ENCODE measurements at places on chromosomes 12 and 14.

- DNase-seq = no peak
Observed at GRCh38 chr12:810671-811415, 58.5 kb downstream of the WNK1 start.

GRCh38 chr14:21415329-21415728, 31.5 kb upstream of the SUPT16H start:
- no peak for DNase-seq

GRCh38 chr14:96920820-96921219, 123.6 kb downstream of the VRK1 start:
- no peak for DNase-seq

DNA sequence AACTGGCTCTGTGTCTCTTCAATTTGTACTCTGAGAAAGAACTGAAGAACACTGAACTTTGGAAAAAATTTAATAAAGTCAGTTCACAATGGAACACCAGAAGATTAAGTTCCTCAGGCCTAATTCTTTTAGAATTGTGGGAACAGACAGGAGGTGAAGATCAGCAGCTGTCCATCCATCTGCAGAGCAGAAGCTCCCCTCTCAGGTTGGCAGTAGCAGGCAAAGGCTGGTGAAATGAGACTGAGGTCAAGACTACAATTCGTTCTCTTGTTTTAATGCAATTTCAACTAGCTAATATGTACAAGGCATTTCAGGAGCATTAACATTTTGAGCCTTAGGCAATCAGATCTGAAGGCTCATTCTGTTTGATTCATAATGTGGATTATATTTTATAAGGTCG, 10.3 kb upstream of the TRHDE start:
- DNase-seq = no peak

GRCh38 chr14:50109342-50109741, 7.0 kb downstream of the VCPKMT start:
- no peak for DNase-seq

Measured in GOT3 (cell line).